Smooth muscle cell of trachea (primary cell): ENCODE measurements at places on chromosomes 3 and 15. TPM values are rescaled to one million over a fixed set of nuclear protein-coding genes. Genes with fewer than 3 reads are reported as not detected.

The DAZL gene
- total RNA-seq: not detected in 2 replicates

The CLDN16 gene
- not detected in 2 replicates for total RNA-seq

The SPSB4 gene
- total RNA-seq: not detected in 2 replicates

The CCDC39 gene
- 0.15 and 0.17 TPM in 2 replicates for total RNA-seq

The CILP gene
- 0.29 and 5.0 TPM in 2 replicates for total RNA-seq

The NAALADL2 gene
- 19.2 and 19.7 TPM in 2 replicates for total RNA-seq

The UMPS gene
- 27.1 and 34.2 TPM in 2 replicates for total RNA-seq

The FOXL2NB gene
- total RNA-seq: not detected in 2 replicates

The AP3B2 gene
- total RNA-seq: 0.15 and 1.5 TPM in 2 replicates

The SH3GL3 gene
- 0.17 and 0.29 TPM in 2 replicates for total RNA-seq

The GPR27 gene
- total RNA-seq: under 0.01 TPM in 1 of 2 replicates, not detected in the other

The CPNE9 gene
- total RNA-seq: not detected in 2 replicates

The PLA2G4D gene
- total RNA-seq: not detected in 2 replicates

The REC114 gene
- total RNA-seq: not detected in 2 replicates

The FETUB gene
- total RNA-seq: not detected in 2 replicates

The TERC gene
- total RNA-seq: 254 and 264 TPM in 2 replicates

The DISP2 gene
- under 0.01 and 2.2 TPM in 2 replicates for total RNA-seq
